ENCODE measurements at places on chromosomes 1 and 21. TPM values are rescaled to one million over a fixed set of nuclear protein-coding genes. Genes with fewer than 3 reads are reported as not detected.

GRCh38 chr21:32861866-32862265 lies 90.3 kb upstream of the PAXBP1 start:
- DNase-seq, result no peak

DNA sequence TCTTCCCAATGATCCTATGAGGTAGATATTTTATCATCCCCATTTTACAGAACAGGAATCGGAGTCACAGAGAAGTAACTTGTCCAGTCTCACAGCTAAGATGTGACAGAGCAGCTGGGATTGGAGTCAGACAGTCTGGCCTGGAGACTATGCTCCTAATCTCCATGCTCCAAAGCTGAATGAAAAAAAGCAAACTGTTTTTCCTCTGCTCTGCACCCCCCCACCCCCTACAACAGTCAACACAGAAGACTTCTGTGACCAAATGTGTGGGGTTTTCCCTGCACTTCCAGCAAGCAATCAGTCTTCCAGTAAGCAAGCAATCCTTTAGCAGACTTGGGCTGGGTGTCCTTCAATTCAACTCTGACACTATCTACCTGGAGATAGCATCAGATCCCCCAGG lies 33.2 kb downstream of the KIRREL1 start:
- no peak for DNase-seq

GRCh38 chr1:231982871-231983587 lies 356.4 kb downstream of the DISC1 start:
- no peak for DNase-seq

- DNase-seq, result no peak
Observed at GRCh38 chr1:51924455-51924854, 45.9 kb upstream of the NRDC start.

INTS7 gene
- polyA plus RNA-seq, result 8.7 TPM

DNA sequence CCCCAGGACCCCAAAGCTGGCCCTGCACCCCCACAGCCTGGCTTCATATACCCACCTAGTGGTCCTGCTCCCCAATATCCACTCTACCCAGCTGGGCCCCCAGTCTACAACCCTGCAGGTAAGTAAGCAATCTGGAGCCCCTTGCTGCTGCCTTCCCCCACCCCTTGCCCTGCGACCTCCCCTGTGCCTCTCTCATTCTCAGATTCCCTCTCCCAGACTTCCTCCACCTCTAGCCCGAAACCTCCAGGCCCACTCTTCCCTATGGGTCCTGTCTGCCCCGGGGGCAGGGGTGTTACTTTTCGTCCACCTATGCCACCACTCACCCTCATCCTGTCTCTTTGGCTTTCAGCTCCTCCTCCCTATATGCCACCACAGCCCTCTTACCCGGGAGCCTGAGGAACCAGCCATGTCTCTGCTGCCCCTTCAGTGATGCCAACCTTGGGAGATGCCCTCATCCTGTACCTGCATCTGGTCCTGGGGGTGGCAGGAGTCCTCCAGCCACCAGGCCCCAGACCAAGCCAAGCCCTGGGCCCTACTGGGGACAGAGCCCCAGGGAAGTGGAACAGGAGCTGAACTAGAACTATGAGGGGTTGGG lies 2.9 kb downstream of the SHISA4 start:
- DNase-seq, result no peak

GRCh38 chr1:187985897-187986654 lies 1157.3 kb downstream of the PLA2G4A start:
- DNase-seq, result no peak

DNA sequence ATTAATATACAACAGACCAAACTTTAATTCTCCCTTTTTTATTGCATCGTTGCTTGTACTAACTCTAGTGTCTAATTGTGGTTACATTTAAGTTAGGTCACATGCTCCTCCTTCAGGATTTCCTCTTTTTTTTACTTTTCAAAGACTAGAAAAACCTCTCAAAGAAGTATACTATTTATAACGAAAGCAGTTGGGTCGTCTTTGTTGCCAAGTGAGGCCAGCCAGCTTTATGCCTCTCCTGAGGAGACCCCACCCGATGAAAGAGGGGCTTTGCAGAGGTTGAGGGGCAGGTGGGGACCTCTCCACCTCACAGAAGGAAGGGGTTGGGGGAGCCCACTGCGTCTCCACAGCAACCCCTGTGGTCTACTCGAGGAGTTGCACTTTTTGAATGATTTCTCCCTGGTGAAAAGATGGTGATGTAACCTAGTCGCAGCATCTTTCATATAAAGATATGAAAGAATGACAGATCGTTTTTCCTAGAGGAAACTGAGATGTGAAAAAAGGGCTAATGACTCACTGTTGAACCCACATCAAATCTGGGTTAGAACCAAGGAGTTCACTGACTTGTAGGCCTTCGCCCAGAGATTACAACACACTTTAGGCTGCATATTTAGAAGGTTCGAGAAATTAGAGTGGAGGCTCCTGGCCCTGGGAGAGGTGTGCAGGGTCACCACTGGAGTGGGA lies 6.4 kb downstream of the TGFB2 start:
- DNase-seq, result no peak

DNA sequence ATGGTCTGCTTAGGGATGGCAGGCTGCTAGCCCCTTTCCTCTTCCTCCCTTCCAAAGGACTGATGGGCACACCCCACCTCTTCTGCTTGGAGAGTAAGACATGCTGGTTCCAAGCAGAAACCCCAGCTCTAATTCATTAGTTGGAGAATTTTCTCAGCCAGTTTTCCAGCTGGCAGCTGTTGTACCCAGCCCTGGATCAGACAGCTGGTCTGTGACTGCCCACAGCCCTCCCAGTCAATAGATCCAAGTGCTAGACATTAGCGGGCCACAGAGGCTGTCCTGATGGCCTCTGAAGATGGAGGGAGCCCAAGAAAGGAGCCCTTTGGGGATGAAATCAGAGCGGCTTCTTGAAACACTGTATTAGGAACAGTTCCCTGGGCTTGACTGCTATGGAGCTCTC lies 35.8 kb downstream of the ACOT11 start:
- no peak for DNase-seq

GRCh38 chr1:221025956-221026355 lies 146.7 kb downstream of the HLX start:
- no peak for DNase-seq

DNA sequence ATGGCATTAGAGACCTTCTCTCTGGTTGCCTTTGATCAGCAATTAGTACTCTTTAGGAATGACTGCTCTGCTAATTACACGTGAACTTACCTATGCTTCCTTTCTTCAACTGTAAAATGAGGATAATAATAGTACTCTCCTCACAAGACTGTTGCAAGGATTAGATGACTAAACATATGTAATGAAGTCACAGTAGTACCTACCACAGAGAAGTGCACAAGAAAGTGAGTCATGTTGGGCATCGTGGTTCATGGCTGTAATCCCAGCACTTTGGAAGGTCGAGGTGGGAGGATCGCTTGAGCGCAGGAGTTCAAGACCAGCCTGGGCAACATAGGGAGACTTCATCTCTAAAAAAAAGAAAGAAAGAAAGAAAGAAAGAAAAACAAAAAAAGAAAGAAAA lies 68.1 kb upstream of the AK4 start:
- DNase-seq, result no peak

DNA sequence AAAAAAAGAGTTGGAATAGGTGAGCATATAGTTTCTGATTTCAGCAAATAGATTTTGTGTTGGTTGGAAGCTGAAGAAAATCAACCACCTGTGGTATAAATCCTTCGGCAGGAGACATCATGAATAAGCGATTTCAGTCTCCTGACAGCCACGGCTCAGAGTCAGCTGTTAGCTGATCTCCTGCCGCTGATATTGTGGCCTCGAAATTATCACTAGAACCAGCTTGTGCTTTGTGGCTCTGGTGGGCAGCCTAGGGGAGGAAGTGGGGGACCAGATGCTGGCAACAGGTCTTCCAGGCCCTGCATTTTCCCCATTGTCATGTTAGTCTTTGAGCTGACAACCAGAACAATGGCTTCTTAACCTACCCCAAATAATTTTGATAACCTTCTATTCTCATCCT lies 842 bp upstream of the GCSAML start:
- no peak for DNase-seq
